PC-3 (cell line): ENCODE measurements at places on chromosomes 6 and 20.

GRCh38 chr6:23731609-23732008 is 394.4 kb upstream of the NRSN1 start:
- no peak for DNase-seq

DNA sequence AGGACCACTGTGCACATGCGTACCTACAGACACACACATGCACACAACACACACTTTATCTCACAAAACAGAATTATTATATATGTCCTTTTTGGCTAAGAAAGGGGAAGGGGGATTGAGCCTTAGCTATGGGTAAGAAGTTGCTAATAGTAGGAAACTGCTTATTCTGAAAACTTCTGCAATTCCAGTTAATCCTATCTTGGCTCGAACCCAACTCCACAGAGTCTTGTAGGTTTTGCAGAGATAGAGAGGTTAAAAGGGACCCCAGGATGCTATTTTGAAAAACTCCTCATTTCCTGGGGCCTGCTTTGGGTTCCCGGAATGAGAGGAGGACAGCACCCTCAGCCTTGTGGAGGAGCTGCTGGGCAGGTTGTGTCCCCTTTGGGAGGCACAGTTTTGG is 233.8 kb downstream of the CLIC5 start:
- DNase-seq = no peak

DNA sequence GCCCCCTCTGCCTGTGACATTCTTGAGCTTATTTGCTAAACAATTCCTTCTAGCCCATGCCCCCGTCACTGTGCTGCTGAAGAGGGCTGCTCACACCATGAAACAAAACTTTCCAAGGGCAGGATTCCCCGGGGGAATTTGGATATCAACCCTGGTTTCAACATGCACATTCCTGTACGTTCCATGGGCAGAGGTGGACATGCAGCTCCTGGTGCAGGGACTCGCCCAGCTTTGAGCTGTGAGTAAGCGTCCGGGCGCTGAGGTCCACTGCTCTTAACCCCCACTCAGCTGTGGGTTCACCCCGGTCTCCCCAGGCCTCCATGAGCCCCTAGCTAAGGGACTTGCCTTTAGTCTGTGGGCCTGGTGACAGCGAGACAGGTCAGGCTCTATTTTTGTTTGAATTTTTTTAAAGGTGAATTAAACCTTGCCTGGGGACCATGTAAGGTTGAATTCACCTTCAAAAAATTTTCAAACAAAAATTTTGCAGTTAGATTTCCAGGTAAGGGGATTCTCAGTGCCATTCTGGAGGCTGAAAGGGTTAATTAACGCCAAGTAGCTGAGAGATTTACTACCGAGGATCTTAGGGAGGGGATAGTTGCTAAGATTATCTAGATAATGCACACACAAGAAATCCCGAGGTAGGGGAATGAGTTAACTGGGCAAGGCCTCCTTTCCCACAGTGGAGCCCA is 70.3 kb upstream of the SLC22A23 start:
- DNase-seq = no peak

- no peak for DNase-seq
Observed at GRCh38 chr20:39032997-39033396, 70.9 kb downstream of the DHX35 start.

- DNase-seq = peak; percentile 99
Observed at GRCh38 chr20:54132612-54133433, 41.0 kb downstream of the CYP24A1 start.

GRCh38 chr20:41375846-41376245 is 9.2 kb upstream of the EMILIN3 start:
- DNase-seq = no peak

- DNase-seq = peak; percentile 35
Observed at GRCh38 chr20:3165473-3166337, 6.0 kb upstream of the FASTKD5 start.

DNA sequence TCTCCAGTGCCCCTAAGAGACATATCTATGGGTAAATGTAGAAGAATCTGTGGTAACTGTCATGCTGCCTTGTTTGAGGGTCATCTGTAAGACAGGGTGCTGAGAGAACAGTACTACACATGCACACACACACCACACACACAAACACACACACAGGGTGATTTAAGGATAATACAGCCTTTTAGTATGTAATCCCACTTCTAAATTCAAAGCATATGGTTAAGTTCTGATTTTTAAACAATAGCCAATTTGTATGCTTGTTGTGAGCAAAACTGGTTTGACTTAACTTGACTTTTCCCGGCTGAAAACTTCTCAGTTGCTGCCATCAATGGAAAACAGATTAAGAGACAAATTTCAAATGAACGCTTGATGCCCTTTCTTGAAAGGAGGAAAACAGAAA is 241.8 kb downstream of the ADGRG6 start:
- DNase-seq = no peak

DNA sequence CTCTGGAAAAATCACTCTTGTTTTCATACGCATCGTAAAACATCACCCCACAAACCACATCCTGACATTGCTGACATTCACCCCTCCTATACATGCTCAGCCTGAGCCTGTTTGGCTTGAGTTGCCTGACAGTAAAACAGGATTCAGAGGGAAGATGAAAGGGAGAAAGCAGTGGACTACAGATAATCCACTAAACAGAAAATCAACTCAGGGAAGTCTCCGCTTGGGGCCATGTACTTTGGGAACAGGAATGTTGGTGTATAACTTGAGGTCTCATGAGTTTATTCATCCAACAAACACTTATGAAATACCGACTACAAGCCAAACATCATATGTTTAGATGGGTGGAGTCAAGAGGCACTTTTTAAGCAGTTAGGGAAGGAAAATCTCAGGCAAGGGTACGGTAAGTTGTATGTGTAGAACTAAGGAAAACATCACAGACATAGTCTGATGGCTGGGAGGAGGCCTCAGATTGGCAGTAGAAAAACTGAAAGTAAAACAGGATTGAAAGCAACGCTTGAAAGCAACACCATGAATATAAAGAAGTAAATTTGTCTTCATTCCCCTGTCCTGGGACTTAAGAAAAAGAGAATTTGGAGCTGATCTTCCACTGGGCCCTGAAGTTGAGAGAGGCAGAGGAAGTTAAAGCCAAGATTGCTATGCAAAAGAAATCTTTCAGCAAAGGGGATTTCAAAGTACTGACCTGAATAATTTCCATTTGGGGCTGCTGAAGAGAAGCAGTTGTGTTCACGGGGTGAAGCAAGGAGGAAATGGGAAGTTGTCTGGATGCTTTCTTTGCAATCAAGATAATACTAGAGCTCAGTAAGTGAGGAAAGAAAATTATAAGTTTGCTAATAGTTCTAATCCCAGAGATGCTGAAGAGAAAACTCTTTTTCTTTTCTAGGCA is 28.8 kb downstream of the PDE7B start:
- DNase-seq = peak; percentile 60

DNA sequence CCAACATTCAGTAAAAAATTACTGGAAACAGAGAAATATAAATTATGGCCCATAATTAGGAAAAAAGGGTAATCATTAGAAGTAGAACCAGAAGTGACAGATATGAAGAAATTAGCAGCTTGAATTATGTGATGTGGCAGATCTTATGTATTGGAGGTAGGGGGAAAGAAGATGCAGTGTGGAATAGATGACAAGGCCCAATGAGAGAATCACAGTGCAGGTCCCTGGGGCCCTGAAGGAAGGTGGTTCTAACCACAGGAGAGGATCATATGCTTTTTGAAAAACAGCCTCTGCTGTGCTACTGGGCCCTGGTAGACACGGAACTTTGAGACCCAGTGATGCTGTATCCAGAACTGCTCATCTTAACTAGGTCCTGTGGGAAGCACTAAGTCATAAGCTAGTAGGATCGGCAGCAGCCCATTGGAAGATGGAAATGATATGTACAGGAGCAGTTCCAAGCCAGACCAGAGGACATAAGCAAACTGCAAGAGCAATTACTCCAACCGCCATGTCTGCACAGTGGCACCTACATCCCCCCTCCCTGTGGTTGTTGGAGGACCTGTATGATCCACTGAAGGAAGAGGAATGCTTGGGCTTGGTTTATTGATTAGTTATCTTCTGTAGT is 14.2 kb downstream of the HEBP2 start:
- DNase-seq = no peak
